Activated gamma-delta T cell (primary cell): ENCODE measurements at places on chromosomes 2 and 18.

DNA sequence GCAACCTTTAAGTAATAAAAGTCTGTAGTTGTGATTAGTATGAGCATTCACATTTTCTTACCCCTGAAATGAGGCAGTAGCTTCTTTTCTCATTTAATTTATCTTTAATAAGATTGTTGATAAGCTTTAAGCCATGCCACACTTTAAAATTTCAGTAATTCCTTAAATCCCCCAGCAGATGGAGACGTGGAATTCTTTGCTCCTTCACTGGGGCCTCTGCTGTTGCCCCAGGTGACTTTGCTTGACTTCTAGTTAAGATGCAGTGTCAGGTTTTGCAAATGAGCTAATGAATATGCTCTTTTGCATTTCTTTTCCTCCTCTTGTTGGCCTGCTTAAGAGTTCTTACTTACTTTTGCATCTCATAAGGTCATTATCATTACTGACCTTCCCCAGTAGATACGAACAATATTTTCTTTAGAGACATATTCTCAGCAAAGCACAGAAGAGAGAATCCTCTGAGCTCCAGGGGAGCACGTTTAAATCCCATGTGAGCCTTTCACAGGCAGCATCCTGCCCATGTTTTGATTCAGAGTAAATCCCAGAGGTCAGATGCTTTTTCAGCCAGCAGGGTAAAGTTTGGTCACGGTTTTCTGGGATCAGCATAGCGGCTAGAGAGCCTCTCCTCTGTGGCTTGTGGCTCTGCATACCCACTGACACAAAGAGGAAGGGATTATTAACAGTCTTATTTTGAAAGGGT, 222.9 kb downstream of the PTPRM start:
- no peak for DNase-seq

- DNase-seq, result no peak
These were observed 118.2 kb downstream of the ARHGEF4 start for GRCh38 chr2:130954873-130955272.

- no peak for DNase-seq
These were observed 118.5 kb downstream of the ASXL3 start for GRCh38 chr18:33696332-33697162.

GRCh38 chr2:197705912-197706838, 1.0 kb downstream of the MARS2 start:
- DNase-seq, result no peak

- DNase-seq, result no peak
These were observed 41.9 kb downstream of the TANC1 start for GRCh38 chr2:159010340-159010739.

- no peak for DNase-seq
These were observed 83.5 kb upstream of the GPC1 start for GRCh38 chr2:240351826-240352426.

- no peak for DNase-seq
These were observed 286.5 kb downstream of the CPS1 start for GRCh38 chr2:210842896-210843295.

DNA sequence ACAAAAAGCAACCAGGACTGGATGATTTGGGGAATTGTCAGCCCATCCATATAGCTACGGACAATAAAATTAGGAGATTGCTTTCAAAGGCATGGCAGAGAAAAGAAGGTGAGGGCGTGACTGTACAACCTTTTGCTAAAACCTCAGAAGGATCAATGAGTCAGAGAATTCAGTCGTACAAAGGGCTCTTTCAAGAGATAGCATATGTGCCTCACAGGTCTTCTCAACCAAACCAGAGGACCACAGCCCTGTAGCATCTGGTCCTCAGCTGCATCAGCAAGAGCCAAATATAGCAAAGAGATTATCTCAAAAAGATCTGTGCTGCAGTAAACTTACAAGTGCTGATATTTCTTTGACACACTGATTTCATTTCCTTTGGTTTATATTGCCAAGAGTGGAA, 149.9 kb upstream of the RAB6C start:
- DNase-seq, result no peak

DNA sequence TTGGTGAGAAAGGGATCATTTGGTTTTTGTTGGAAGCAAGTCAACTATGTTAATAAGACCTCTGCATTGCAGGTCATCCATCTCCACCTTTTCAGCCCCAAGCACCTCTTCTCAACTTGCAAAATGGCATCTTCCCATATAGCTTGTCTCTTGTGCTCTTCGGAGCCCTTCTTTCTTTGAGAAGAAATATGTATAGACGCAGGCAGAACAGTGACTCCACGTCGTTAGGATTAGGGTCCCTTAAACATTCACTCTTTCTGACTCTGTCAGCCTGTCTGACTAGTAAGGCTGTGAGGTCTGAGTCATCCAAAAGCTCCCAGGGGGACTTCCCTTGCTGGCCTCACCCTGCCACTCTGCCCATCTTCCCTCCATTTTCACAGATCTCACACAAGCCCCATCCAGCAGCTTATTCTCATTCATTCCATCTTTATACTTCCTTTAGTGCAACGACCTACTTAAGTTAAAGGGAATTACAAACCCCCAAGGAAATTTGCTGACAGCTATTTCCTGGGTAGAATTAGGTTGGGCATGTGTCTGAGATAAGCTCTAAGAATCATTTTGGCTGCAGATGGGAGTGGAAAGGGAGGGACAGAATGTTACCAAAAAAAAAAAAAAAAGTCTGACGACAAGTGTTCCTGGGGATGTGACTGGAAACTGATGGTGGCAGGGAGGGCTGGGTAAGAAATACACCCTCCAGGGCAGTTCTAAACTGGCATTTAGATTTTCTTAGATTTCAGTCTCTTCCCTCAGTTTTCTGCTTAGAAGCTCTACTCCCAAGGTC, 37.7 kb upstream of the MEX3C start:
- no peak for DNase-seq

DNA sequence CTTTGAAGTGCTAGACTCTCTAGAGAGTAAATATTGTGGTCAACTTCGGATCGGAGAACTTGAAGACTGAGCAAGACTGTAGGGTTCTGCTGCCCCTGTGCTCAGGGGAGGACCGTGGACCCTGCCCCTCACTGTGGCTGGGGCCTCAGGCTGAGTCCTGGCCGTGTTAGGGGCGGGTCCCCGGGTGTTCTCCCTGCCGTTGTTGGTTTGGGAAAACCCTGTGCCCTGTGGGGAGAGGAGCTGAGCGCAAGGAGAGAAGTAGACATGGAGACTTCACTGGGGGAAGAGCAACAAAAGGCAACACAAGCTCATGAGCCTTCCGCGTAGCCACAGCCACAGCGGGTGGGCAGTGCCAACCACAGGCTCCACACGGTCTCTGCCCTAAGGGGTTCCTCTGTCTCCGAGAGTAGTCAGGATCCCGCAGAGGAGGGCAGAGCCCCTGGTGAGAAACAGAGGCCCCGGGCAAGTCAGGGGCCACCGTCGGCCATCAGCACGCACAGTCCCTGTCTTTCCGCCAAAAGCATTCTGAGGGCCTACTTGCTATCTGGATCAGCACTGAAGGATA, 53.1 kb downstream of the NTSR2 start:
- no peak for DNase-seq

GRCh38 chr2:187429989-187430388, 18.1 kb downstream of the CALCRL start:
- DNase-seq, result no peak

- no peak for DNase-seq
These were observed 11.1 kb upstream of the DCTN1 start for GRCh38 chr2:74391209-74391579.

GRCh38 chr2:52956766-52957165, 810.8 kb upstream of the CHAC2 start:
- no peak for DNase-seq

- DNase-seq, result no peak
These were observed 163.9 kb upstream of the DNMT3A start for GRCh38 chr2:25505622-25506021.

GRCh38 chr2:114201781-114202180, 240.7 kb upstream of the DPP10 start:
- no peak for DNase-seq

- DNase-seq, result no peak
These were observed 305.4 kb upstream of the LYPD1 start for GRCh38 chr2:132975193-132976105.

- no peak for DNase-seq
These were observed 17.1 kb downstream of the MXD1 start for GRCh38 chr2:69931832-69932595.

GRCh38 chr2:39325966-39326365, 82.2 kb upstream of the CDKL4 start:
- DNase-seq, result no peak

GRCh38 chr2:38951766-38952165, 62.1 kb downstream of the ARHGEF33 start:
- DNase-seq, result no peak

- no peak for DNase-seq
These were observed 17.2 kb downstream of the PPP3R1 start for GRCh38 chr2:68235090-68235489.

DNA sequence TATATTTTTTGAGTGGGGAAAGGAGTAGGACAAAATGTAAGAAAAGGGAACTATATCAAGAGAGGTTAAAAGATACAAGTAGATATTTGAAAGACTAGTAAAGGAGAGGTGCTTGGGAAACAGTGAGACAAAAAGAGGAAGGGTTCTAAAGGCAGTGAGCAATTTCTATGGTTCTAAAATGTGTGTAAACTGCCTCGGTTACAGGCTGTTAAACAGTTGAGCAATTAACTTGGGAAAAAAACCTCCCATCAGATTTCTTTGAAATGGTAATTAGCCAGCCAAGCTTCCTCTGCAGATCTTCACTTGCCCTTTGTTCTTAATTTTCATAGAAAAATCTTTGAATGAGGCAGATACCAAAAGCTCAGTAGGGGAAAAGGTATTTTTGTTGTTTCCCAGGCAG, 238.7 kb upstream of the KCNH7 start:
- DNase-seq, result no peak

DNA sequence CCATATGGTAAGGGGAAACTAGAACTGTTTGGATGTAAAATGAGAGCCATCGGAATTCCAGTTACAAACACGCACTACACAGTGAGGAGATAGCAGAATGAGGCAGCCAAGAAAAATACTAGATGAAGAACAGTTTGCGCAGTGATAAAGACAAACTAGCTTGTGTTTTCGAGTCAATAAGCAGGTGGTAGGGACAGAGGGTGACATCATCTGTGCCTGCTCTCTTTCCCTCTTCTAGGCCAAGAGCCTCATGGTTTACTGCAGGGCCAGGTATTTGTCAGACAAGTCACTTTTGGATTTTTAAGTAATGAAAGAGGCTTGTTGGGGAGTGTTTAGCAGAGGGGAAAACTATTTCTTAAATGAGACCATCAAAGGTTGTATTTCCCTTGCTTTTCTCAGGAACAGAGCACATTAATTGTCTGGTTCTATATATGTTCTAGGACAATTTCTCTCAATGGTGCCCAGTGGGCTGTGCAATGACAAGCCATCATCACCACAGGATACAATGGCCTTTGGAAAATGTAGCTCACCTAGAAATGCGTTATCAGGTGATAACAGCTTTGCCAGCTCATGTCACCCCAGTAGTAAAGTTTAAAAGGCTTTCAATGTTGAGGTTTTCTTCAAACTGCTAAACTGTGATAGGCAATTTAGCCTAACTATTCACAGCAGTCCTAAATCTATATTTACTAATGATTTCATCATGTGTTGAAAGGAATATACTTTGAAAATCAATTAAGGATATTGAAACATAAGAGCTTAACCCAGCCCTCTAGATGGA, 1210.3 kb upstream of the ZEB2 start:
- no peak for DNase-seq

- DNase-seq, result no peak
These were observed 203.0 kb downstream of the TNS1 start for GRCh38 chr2:217799563-217800432.
